ENCODE measurements at places on chromosomes 4 and X.
A peak's percentile ranks its signal among the peaks of the same experiment; 100 is the strongest.

DNA sequence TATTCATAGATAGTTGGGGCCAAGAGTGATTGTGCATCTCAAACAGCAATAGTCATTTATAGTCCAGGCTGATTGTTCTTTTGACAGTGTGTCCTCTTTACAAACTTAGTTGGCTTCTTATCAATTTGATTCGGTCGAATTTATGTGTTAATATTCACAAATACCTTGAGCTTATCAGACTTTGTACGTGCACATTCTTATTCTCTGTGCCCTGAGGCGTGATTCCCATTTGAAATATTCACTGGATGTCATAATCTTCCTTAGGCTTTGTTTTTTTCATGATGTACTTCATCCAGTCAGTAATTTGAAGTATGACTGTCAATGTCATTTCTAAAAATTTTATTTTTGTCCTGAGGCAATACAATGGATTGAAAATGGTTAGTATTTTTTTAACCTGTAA lies 263.5 kb upstream of the PCDH7 start:
- no peak for DNase-seq

DNA sequence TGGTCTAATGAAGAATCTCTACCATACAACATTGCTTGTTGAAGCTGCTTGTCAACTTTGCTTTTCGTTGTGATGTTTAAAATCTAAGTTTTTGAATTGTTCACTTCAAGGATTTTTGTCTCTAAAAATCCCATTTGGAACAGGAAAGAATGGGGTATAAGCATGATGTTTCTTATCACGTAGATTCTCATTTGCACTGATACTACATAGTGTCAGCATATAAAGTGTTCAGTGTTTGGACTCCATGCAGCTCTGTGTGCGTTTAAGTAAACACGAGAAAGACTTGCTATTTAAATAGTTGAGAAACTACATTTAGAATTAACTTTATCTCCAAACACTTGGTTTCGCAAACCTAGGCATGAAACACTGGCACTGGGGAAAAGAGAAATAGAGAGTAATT lies 452.5 kb downstream of the NKX6-1 start:
- no peak for DNase-seq

GRCh38 chr4:140874056-140874455 lies 117.9 kb upstream of the TBC1D9 start:
- no peak for DNase-seq

DNA sequence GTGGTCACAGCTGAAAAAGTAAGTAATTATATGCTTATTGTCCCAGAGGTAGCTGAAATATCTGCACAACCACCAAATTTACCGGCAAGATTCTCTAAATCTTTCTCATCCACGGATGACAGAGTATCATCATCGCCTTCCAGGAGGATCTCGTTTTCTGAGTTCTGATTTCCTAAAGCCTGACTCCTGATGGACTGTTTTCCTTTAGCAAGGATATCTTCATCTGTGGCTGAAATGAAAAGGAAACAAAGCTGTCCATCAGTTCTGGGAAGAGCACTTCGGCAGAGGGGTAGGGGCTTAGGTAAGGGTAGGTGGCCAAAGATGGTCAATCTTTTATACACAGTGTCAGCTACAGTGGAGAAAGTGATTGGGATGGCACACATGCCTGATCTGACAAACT lies 8.7 kb downstream of the MAB21L2 start:
- no peak for DNase-seq

GRCh38 chr4:17511051-17511450 lies 839 bp downstream of the QDPR start:
- DNase-seq: no peak

DNA sequence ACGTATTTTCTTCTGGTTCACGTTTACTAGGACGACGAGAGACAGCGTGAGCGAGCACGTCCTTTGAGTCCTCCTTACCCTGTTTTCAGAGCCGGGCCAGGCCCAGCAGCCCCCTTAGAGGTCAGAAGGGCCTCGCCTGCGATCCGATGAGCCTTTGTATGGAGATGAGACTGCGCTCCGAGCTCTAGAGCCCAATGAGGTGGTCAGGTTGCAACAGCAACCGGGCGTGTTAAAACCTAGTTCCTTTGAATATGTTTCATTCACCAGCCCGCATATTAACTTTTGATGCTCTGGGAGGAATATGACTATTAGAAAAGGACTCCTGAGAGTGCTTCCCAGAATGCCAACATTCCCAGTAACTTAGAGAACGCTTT lies 55.6 kb upstream of the TADA2B start:
- no peak for DNase-seq

GRCh38 chr4:29276150-29276549 lies 1444.0 kb upstream of the PCDH7 start:
- no peak for DNase-seq

GRCh38 chrX:11244636-11245035 lies 48.6 kb upstream of the AMELX start:
- no peak for DNase-seq

- DNase-seq: no peak
These were observed 63.8 kb upstream of the HPRT1 start for GRCh38 chrX:134396174-134396573.

DNA sequence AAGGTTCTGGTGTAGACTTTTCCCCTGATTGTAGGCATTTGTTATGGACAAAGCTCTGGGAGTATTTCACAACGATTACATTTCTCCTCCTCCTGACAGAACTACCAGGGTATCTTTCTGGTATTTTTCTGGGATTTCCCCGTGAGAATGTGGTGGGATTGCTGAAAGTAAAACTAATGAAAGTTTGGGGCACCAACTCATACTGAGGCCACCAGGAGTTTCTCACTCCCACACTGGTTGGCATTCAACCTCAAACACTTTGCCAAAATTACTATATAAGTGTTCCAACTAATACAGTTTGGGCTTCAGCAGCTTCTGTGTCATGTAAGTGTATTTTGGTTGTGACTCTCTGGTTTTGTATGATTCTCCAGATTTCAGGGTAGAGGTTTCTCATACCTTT lies 855.1 kb downstream of the GLUD2 start:
- peak; percentile 14 for DNase-seq

- DNase-seq: no peak
These were observed 75.6 kb downstream of the NPY1R start for GRCh38 chr4:163256680-163257343.

GRCh38 chr4:184460499-184461285 lies 13.7 kb downstream of the IRF2 start:
- DNase-seq: no peak

GRCh38 chr4:5256421-5256820 lies 205.1 kb downstream of the STK32B start:
- DNase-seq: no peak

GRCh38 chr4:79296768-79297428 lies 29.0 kb downstream of the NAA11 start:
- no peak for DNase-seq

DNA sequence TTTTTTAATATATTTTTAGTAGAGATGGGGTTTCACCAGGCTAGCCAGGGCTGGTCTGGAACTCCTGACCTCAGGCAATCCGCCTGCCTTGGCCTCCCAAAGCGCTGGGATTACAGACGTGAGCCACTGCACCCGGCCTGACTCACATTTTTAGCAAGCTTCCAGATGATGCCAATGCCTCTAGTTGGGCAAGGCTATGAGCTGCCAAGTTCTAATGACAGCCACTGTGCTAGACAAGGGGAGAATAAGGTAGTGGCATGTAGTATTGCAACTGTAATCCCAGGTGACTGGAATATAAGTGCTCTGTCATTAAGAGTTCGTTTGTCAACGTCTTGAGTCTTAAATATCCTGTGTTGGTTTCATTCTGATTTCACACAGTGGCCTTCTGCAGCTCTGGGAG lies 96.7 kb downstream of the SLIT2 start:
- DNase-seq: no peak

DNA sequence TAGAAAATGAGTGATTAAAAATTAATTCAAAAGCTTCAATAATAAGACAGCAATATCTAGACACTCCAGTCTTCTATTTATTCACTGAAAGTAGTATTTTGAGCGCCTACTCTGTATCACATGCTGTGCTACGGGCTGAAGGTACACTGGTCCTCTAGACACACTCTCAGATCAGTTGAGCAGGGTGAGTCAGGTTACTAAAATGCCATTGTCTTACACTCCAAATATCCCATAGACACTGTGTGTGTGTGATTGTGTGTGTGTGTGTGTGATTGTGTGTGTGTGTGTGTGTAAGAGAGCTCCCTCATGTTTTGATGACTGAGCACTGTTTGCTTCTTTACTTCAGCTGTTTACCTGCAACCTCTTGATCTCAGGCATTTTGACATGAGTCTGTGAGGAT lies 342.8 kb upstream of the BOD1L1 start:
- no peak for DNase-seq

DNA sequence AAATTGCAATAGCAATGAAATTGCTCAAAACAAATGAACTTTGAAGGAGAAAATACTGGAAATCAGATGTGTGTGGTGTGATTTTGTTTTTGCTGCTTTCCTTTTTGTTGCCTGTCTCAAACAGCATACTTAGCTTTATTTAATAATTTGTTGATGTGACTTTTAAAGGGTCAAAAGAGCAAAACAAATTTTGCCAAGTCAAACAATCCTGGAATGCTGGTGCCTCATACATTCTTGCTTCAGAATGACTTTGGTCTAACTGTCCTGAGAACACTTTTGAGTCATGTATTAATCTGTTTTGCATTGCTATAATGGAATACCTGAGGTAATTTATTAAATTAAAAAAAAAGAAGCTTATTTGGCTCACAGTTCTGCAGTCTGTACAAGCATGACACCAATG lies 3.4 kb downstream of the PF4V1 start:
- no peak for DNase-seq

DNA sequence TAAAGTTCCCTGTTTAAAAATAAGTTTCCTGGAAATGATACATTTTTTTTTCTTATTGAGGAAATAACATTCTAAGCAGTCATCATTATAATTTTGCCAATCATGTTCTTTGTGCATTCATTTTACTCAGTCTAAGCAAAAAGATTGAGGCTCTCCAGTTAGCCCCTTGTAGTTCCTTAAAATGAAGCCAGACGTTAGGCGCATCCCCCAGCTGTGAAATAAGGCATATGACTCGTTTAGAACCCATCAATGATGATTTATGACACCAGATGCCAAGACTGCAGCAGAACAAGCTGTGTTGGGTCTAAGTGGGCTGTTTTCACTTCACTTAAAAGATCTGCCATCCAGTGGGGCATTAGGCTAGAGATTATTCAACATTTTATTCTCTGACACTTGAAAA lies 17.0 kb downstream of the PDGFC start:
- no peak for DNase-seq

- DNase-seq: no peak
These were observed 344.4 kb downstream of the UNC5C start for GRCh38 chr4:95204267-95204844.

GRCh38 chrX:13284570-13284969 lies 35.3 kb downstream of the ATXN3L start:
- no peak for DNase-seq

DNA sequence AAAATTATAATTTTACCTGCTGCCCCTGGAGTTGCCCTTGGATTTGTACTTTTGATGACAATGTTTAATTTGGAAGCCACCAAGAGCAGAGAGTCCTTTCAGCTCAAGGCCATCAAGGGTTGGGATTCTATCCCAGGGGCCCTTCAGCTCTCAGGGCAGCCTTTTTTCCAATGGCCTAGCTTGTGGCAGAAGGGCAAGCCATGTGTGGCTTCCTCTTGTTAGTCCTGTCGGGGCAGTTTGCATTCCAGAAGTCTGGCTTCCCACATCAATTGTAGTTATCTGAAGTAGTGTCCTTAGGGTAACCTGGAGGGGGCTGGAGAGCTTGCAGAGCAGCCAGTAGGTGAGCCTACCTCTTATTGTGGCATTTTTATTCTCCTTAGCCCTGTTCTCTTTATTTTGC lies 569.4 kb downstream of the TRAM1L1 start:
- no peak for DNase-seq

GRCh38 chr4:107380190-107380589 lies 339.8 kb downstream of the PAPSS1 start:
- DNase-seq: no peak

DNA sequence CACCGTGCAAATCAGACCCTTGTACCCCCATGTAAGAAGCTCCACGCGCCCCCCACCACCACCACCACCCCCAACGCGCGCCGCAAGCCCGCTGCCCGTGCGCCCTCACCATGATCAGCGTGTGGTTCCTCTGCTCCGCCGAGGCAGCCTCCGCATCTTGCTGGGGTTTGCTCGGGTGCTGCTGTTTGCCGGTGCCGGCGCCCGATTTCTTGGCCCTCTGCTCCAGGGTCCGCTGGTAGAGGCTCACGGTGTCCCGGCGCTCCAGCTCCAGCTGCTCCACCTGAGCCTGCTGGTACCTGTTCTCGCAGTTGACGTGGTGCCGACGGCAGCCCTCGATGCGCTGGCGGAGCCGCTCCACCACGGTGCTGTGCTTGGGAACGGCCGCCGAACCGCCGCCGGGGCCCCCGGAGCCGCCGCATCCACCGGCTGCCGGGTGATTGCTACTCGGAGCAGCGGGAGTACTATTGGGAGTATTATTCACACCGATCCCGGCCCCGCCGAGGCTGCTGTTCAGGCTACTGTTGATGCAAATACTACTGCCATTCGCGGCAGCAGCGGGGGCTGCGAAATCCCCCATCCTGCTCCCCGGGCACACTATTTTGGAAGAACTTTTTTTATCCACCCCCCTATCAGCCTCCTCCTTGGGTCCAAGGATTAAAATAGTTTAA lies 1.1 kb downstream of the MAML3 start:
- no peak for DNase-seq

DNA sequence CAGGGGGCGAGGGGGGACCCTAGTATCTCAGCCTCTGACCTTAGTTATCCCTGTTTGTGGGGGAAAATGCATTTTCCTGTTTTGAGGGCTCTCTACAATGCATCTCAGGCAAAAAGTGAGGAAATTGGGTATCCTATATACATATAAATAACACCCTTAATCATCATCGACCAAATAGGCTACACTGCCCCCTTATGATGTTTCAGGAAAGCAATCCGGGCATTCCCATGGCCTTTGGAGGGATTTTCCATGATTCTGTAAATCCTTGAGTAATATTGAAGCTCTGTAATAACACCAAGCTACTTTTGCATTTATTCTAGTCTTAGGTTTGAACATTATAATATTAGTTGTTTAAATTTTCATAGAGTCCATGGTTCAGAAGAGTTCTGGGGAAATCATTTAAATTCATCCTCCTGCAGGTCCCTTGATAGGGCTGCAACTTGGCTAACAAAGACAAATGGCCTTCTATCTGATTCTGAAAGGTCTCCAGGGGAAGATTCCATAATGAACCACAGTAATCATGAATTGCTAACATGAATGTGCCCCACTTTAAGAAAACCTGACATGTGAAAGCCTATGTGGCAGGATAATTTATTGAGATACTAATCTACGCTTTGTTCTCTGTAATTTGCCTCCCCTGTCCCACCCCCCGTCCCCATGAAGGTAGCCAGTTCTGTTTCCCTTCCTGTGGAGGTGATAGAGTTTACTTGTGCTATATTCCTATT lies 91.5 kb upstream of the SCOC start:
- DNase-seq: no peak
